ENCODE measurements at places on chromosomes 12 and 14.
A peak's percentile ranks its signal among the peaks of the same experiment; 100 is the strongest.

DNA sequence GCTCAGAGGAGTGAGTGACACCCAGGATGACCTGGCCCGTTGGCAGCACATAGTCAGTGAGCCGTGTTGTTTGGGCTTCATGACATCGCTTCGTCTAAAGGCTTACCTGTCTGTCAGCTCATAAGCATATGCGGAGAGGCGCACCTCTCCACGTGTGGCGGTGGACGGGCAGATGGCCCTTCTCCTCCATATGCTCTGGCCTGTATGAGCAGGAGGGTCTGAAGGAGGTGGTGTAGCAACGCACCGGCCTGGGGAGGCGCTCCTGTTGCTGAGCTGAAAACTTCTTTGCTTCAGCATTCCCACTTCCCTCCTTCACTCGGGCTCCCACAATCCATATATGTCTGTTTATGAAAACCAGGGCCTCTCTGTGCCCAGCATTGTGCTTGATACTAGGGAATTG, 186.1 kb downstream of the TSPAN9 start:
- no peak for DNase-seq

DNA sequence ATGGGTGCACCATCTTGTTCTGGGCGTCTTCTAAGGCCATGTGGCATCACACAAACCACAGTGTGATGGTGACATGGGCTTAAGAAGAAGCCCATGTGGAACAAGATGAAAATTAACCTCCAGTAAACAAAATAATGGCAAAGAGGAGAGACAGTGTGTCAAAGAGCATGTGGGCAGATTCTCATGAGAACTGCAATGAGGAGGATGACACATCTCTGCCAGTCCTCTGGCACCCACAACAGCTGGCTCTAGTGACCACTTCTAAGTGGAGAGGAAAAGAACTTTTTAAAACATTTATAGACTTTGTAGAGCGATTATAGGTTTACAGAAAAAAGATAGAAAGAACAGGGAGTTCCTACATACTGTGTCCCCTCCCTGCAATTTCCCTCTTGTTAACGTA, 401.4 kb downstream of the ATP23 start:
- no peak for DNase-seq

- DNase-seq: no peak
Measured at GRCh38 chr14:101504096-101504948, 57.0 kb upstream of the DIO3 start.

DNA sequence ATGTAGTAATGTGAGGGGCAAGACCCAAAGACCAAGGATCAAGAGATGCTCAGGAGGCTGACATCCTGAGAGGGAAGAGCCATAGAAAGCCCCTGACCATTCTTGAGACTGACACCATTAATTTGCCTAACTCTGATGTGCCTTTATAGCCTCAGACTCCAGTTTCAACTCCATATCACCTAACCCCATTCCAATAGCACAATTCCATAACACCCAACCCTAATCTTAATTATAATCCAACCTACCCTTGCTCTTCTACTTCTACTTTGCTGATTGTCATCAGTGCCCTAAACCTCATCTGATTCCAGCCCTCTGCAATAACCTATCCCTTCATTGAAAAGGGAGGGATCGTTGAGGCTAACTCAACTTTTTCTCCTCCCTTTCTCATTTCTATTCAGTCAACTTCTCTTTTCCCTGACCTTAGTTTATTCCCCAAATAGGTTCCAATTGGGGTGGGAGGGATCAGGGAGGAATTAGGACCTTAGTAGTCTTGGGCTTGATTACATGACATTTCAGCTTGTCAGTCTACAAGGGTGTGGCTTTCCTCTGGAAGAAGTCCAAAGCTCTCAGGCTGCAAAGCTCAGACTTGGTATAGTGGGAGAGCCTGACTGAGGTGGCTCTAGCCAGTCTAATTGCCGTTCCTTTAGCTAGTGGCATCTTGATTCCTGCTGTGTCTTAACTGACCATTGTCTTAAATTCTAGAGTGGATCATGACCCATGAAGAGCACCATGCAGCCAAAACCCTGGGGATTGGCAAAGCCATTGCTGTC, 3.1 kb downstream of the PFKM start:
- no peak for DNase-seq

DNA sequence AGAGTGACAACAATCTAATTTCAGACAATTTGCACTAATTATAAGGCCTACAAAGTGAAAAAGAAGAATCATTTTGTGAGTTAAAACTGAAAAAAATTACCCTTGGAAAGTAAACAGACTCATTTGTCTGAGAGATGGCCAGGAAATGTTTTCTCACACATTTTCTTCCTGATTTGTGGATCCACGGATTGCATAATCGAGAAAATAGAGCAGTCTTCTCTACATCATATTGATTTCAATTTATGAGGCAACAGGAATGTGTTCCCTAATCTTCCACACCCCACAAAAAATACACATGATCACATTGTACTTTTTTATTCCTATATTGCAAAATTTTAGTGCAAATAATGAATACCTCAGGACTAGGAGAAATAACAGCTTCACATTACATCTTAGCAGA, 160.8 kb downstream of the CCER1 start:
- DNase-seq: no peak

GRCh38 chr14:101102875-101103274, 199.4 kb upstream of the RTL1 start:
- DNase-seq: no peak

DNA sequence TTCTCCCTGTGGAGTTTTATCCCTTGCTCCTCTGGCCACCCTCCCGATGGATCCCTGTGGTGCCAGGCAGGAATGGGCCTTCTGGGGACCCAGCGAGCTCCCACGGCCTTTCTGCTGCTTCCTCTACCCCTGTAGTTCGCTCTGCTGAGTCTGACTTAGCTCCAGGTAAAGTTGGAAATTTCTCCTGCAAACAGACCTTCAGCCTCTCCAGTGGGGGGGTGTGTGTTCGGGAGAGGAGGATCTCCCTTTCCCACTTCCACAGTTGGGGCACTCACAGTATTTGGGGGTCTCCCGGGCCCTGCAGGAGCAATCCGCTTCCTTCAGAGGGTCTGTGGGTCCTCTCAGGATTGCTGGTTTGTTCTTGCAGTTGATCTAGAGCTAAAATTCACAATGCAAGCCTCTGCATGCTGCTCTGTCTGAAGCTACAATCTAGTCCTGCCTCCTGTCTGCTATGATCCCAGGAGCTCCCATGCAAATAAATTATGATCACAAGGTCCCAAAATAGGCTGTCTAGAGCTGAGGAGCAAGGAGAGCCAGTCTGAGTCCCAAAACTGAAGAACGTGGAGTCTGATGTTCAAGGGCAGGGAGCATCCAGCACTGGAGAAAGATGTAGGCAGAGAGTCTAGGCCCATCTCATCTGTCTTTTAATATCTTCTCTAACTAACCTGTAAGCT, 18.3 kb downstream of the MTRFR start:
- DNase-seq: no peak

DNA sequence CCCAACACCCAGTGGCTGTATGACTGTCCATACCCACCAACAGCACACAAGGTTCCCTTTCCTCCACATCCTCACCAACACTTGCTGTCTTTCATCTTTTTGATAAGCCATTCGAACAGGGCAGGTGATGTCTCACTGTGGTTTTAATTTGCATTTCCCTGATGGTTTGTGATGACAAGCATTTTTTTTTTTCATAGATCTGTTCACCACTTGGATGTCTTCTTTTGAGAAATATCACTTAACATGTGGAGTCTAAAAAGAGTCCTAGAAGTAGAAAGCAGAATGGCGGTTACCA, 198.1 kb upstream of the DIO3 start:
- DNase-seq: no peak

GRCh38 chr12:104296718-104297117, 6.8 kb upstream of the EID3 start:
- no peak for DNase-seq

- DNase-seq: peak; percentile 10
Measured at GRCh38 chr12:100199347-100200149, 1.1 kb upstream of the ACTR6 start.

DNA sequence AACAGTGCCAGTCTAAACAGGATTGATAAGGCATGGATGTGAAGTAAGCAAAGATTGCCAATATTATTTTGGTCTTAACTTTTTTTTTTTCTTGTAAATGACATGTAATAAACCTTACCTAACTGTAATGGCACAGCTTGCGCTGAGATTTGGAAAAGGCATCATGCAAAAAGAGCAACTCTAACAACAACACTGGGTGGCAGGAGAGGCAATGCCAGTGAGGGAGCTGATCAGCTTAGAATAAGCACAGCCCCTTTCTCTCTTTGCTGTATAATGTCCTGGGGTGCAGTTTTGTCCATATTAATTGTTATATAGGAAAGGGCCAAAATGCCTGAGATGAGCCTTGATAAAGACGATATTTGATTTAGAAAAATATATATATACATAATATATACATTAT, 1589.7 kb upstream of the FLRT2 start:
- peak; percentile 28 for DNase-seq

DNA sequence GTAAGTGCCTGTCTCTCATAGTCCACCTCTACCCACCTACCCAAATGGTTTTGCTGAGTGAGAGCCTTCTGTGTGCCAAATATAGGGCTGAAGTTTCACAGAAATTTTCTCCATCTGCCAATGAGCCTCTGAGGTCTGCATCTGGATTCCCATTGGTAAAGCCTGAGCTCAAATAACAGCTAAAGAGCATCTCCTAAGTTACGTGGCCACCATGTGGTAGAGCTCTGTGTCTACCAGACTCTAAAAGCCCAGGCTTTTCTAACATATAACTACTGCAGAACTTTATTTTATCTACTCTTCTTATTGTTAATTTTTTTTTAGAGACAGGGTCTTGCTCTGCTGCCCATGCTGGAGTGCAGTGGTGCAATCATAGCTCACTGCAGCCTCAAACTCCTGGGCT, 16.0 kb downstream of the AMDHD1 start:
- peak; percentile 34 for DNase-seq

DNA sequence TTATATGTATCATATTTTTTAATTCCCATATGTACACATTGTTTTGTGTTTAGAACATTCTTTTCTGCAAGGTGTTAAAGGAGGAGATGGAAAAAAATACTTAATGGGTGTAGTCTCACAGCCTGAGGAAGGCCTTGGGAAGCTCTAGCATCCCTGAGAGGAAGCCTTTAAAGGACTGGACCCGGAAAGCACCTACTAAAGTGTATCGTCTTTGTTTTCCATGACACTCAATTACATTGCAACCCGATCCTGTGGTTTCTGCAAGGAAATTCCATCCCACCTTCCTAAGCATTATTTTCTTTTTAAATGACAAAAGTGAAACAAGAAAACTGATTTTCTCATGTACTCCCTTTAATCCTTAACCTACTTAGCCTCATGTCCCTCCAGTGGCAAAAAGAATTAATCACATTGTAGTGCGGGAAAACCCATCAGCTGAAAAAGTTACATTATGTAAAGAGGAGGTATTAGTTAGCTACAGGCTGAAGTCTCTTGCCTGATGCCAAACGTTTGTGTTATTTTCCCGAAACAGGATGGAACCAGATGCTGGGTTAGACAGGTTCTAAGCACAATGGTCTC, 147.8 kb upstream of the CPSF6 start:
- no peak for DNase-seq

DNA sequence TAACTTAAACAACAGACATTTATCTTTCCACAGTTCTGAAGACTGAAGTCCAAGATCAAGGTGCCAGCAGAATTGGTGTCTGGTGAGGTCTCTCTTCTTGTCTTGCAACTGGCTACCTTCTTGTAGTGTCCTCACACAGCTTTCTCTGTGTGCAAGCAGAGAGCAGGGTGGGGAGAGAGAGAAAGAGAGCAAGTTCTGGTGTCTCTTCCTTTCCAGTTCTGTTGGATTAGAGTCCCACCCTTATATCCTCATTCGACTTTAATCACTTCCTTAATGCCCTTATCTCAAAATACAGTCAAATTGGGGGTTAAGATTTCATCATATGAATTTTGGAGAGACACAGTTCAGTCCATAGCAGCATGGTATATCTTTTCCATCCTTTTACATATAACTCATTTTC, 40.8 kb downstream of the DYRK2 start:
- DNase-seq: no peak

- DNase-seq: peak; percentile 37
Measured at GRCh38 chr12:57215668-57216013, 953 bp upstream of the NXPH4 start.

DNA sequence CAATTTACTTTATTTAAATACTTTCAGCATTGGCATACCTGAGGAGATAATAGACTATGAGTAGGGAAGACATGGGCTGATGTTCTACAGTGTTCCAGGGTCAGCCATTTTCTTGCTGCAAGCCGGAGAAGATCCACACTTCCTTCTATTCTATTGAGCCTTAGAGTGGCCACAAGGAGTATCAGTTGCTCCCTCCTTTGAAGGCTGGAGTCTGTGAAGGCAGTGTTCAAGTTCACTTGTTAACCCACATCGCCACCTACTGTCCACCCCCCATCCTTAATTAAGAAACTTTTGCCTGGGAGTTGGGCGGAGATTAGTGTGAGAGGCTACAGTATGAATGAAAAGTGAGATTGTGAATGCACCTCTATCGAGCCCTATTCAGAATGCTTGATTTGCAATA, 666.6 kb downstream of the NRXN3 start:
- peak; percentile 78 for DNase-seq

- DNase-seq: peak; percentile 54
Measured at GRCh38 chr12:7542813-7543212, 39.2 kb upstream of the CD163 start.

DNA sequence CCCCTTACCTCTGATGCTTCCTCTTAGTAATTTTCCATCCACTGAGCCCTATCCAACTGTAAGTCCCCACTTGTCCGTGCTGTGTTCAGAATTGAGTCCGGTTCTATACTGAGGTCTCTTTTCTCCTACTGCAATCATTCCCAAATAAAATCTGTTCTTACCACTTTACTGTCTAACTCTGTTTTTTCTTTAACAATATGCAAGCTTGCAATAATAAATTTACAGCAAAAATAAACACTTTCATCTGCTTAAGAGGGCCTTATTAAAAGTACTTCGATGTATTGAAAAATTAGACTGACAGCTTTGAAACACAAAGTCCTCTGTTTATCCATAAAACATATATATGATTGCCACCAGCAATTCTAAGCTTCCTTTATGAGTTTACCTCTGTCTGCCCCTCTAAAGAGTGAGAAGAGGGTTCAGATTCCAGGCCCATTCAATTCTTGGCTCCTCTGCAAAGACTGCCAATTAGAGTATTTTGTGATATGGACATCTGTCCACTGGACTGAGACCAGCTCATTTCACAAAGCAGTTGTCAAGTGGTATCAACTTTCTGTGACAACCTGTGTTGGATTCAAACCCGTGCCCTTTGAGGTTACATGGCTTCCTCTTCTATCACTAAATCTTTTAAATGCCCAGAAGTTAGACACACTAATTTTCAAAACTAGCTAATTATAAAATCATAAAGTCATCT, 39.9 kb upstream of the G2E3 start:
- no peak for DNase-seq

- no peak for DNase-seq
Measured at GRCh38 chr14:39369029-39369428, 63.2 kb downstream of the FBXO33 start.

- DNase-seq: peak; percentile 87
Measured at GRCh38 chr14:28294834-28295440, 471.6 kb upstream of the FOXG1 start.

GRCh38 chr12:92144631-92145480, 790 bp downstream of the BTG1 start:
- no peak for DNase-seq

DNA sequence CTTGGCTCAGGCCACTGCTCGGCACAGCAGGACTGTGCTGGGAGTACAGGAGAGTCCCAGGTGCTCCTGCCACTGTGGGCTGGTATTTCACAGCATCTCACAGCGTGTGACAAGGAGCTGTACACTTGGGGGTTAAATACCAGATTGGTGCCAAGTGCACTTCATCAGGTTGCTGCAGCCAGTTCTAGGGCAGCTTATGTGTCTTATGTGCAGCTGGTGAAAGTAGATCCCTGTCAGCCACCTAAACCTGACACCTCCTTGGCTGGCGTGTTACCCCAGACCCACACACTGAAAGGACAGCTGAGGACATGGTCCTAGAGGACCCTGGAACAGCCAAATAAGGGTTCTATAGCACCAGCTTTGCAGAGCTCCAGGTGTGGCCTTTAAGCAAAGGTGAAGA, 18.9 kb downstream of the PLEKHH1 start:
- DNase-seq: no peak

All from choroid plexus epithelial cell (primary cell).